ENCODE measurements at places on chromosomes 2 and 18.

GRCh38 chr2:28593160-28593755, 97.4 kb downstream of the PLB1 start:
- DNase-seq: no peak

DNA sequence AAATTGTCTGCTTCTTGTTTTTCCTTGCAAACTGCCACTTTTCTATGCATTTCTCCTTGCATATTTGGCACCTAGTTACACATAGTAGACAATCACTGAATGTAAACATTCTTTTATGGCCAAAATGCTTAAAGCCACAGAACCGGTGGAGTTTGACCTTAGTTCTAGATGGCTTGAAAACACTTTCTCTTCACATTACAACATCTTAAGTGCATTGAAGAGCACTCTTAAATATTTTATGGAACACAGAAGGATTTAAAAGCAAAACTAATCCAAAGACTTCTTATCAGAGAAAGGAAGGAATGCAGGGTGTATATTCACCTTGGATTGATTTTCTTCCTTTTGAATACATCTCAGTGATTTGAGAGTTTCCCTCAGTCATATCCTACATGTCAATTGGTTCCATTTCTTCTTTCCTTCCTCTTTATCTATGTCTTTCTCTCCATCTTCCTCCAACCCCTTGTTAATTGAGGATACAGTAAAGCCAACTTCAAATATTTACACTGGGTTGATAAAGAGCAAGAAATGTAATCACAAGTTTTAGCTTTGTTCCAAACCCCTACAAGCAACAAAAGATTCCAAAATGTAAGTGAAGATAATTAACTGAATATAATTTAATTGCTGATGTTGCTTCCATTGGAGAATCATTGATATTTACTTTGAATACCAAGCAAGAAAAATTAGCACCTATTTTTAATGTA, 548.0 kb downstream of the CNTNAP5 start:
- no peak for DNase-seq

GRCh38 chr2:86372641-86373502, 35.4 kb upstream of the REEP1 start:
- no peak for DNase-seq

DNA sequence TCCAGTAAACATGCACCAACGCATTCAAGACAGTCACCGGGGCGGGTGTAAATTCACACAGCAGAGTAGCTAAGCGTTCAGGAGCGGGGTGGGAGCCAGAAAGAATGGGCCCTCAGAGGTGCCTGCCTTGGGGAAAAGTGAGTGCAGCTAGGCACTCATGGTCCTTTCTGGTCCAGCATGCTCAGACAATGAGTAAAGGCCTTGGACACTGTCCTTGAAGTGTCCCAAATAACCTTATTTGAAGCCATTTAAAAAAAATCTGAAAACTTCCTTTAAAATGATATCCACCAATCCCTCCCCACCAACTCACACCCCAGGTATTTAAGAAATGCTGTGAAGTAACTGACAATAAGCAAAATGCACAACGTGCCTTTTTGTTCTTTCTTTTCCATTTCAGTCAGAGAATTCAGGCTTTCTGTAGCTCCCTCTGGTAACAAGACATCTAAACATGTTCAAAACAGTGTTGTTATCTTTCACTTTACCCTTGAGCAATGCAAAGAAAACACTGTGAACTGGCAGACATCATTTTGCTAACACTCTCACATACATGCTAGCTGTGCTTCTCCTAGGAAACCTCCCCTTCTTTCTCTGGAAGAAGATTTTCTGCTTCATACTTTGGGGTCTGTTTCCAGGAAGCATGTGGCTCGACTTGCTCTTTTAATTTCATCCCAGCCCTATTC, 445.1 kb upstream of the SPRED2 start:
- DNase-seq: no peak

- peak; percentile 42 for DNase-seq
These were observed 1.9 kb downstream of the DUSP2 start for GRCh38 chr2:96143231-96143847.

GRCh38 chr2:96762529-96763311, 2.0 kb downstream of the CNNM4 start:
- DNase-seq: no peak

DNA sequence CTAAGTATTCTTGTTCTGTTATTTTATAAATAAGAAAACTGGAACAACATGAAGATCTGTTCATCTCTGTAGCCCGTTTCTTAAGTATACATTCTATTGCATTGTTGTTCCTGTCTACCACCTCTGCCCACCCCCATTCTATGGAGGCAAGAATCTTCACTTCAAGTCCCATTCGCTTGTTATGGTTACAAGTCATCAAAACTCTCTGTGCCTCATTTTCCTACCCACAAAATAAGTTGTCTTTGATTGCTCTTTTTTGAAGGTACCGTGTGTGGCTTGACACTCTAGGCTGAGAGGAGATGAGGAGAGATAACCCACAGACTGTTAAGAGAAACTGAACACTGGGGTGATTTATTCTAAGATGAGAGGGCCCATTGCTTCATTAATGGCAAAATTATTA, 2.9 kb upstream of the EVA1A start:
- no peak for DNase-seq

DNA sequence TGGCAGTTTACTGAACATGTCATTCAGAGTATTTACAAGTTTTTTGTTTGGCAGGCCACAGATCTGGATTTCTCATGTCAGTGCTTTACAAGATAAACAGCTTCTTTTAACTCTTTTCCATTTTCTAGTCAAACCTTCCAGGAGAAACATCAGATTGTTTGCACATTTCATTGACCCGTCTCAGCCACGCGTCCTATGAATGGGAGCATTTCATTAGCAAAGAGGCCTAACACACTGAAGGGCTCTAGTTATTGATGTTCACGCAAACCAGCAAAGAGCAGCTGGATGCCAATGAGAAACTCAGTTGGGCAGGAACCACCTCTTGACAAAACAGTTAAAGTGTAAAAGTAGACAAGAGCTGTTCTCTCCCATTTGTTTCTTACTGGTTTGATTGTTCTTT, 29.2 kb upstream of the MFF start:
- DNase-seq: no peak

- no peak for DNase-seq
These were observed 46.5 kb downstream of the PTGR3 start for GRCh38 chr18:75162467-75162866.

DNA sequence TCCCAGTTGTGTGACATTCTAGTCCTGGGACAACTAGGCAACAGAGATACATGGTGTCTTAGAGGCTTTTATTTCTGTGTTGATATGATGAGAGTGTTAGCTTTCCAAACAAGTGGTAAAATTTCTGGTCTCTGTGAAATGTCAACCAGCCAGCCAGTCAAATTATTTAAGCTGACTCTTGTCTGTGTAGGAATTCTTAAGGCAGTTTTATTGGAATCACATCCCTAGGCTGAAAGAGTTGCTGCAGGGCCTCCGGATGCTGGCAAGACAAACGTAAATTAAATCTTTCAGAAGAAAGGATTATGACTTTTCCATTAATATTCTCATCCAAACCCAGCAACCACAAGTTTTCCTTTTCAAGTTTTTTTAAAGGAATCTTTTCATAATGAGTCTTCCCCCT, 44.6 kb downstream of the SERPINB7 start:
- no peak for DNase-seq

DNA sequence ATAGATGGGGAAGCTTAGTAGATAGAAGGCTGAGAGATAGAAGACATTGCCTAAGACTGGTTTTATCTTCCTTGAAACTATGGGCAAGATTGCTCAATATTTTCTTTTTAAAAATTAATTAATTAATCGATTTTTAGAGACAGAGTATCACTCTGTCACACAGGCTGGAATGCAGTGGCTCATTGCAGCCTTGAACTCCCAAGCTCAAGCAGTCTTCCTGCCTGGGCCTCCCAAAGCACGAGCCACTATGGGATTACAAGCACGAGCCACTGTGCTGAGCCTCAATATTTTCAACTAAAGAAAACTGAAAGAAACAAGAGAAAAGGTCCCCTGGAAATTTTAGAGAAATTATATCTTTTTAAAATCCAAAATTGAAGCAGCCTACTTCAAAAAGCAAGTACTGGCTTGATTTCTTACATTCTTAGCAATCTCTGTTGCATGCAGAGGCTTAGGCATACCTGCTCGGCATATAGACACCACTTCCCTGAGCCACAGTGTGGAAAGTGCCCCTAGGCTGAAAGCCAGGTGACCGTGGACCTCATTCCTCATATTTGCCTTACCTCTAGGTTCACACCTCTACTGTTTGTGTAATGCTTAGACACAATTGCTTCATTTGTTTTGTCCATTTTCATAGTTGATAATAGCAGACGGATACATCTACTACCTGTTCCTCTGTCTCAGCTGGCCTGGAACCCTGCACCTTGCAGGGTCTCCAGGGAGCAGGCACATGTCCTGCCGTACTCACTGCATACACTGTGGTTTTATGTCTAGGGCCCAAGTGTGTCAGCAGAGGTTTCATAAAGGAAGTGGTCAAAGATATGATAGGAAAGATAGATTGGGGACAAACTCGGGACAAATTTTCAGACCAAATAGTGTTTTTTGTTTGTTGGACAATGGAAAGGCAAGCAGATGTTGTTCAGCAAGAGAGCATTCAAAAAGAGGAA, 166.5 kb upstream of the ALPP start:
- no peak for DNase-seq

GRCh38 chr2:176780348-176780747, 432.2 kb upstream of the HNRNPA3 start:
- no peak for DNase-seq

- no peak for DNase-seq
These were observed 33.5 kb upstream of the CERS6 start for GRCh38 chr2:168422584-168422983.

Data from CD4-positive, alpha-beta memory T cell (primary cell).